ENCODE measurements at places on chromosomes 1 and 21.

- no peak for DNase-seq
Observed at GRCh38 chr21:35438643-35439404, 389.7 kb upstream of the RUNX1 start.

- DNase-seq: no peak
Observed at GRCh38 chr1:169812131-169812530, 17.4 kb upstream of the METTL18 start.

DNA sequence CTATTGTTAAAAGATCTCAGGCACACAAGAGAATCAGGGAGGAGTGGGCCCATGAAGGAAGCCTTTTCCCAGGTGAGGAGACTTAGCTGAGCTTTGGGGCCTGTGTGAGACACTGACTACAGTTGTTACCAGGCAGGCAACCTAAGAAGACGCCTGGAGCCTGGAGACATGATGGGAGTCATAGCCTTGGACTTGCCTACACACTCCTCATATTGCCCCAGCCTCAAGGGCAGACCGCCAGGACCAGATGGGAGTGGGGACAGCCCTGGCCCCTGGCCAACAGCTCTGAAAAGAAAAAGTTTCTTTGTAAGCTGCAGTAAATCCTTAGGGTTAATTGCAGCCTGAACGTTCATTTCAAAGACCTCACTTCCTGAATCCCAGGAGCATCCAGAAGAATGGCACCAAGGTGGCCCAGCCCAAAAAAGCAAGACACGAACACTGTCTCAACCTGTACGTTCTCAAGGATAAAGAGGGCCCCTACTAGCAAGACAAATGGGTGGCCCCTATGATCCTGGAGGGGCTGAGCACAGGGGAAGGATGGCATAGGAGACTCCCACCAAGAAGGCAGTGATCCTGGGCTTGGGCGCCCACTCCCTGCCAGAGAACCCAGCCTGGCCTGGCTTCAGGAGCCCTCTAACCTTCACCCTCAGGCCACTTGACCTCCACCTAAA is 33.2 kb upstream of the BTG2 start:
- DNase-seq: peak; percentile 28

GRCh38 chr1:112144733-112145426 is 155.4 kb upstream of the KCND3 start:
- no peak for DNase-seq

DNA sequence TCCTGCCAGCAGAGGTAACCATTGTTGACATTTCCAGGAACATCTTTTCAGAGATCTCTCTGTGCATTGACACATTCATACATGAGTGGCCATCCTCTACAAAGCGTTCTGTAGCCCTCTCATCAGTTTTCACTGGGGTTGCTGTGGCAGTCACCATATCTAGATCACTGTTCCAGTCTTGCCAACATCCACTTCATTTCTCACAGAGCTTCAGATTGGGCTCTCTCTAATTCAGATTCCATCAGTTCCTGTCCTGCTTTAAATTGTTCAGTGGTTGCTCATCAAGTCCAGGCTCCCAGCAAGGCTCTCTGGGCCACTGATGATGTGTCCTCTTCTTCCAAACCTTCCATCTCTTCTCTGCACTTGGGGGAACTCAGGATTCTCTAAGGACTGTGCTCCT is 173.7 kb downstream of the KCNJ6 start:
- DNase-seq: no peak

GRCh38 chr1:23018661-23019093 is 591 bp upstream of the KDM1A start:
- no peak for DNase-seq

DNA sequence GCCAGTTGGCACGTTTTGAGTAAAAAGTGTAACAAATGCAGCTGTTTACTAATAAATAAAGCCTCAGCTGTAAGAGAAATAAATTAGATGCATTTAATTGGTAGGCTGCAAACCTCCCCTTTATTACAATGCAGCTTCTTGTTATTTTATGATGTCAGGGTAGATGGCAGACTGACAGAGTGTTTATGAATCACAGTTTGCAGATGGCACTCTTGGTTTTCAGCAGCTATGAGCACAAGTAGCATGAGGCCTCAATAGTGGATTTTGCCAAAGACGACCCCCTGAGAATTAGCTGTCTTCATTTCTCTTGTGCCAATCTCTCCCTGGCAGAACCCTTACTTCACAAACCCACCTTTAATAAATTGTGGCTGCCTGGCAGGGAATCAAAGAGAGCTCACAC is 161.2 kb upstream of the C1orf87 start:
- no peak for DNase-seq

DNA sequence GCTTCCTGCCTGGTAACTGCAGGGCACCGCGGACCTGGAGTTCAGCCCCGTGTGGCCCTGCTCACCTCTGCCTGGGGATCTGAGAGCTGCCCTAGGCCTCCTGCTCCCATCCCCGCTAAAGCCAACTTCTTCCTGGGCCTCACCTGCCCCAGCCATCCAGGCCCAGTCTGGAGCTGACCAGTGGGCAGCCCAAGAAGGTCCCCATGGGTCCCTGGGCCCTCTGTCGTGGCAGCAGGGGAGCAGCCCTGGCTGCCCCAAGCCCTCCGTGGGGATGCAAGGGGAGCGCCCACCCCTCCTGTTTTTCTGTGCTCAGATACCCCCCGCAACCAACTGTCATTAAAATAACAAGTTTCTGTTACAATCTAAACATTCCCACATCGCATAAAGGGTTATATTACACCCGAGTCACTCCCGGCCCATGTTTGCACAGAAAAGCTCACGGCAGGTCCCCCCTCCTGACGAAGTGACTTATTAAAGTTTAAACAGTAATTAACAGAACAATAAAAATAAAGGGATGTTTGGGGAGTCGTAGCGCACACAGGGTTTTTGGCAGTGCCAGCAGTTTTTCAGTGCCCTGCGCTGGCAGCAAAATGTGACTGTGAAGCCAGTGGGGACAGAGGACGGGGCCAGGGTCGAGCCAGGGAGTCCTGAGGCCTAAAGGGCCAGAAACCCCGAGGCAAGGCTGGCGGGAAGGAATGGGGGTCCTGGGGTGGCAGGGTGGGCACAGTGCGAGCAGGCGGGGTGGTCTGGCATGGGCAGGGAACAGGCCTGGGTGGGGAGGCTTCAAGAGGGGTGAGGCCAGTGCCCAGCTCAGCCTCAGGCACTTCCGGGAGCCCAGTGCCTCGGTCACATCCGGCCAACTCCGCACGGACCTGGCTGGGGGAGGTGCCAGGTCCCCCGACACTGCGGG is 121.5 kb downstream of the CASZ1 start:
- no peak for DNase-seq

- no peak for DNase-seq
Observed at GRCh38 chr1:157399984-157400382, 152.3 kb downstream of the FCRL5 start.
